ENCODE measurements at places on chromosomes 7 and 10. TPM values are rescaled to one million over a fixed set of nuclear protein-coding genes. Genes with fewer than 3 reads are reported as not detected.

The EN2 gene
- 0.22 TPM for total RNA-seq

- DNase-seq = no peak
Observed at GRCh38 chr7:12731775-12732174, 44.3 kb downstream of the ARL4A start.

- no peak for DNase-seq
Observed at GRCh38 chr10:44467090-44467489, 82.2 kb upstream of the CXCL12 start.

GRCh38 chr7:115293628-115294240 lies 371.8 kb downstream of the MDFIC start:
- DNase-seq = no peak

DNA sequence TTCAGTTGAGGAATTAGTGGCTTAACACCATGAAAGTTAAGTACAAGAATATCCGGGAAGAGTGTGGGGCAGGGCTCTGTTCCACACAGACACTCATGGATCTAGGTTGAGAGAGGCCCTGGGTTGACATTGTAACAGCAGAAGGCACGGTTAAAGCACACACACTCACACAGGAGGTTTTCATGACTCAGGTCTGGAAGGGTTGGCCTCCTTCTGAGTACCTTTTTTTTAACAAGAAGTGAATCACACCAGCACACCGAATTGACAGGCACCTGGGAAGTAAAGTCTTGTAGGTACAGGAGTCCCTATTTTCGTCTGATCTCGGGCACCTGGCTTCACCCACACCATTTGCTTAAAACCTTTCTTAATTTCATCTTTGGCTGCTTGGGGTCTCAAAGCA lies 509.4 kb upstream of the ADARB2 start:
- no peak for DNase-seq

DNA sequence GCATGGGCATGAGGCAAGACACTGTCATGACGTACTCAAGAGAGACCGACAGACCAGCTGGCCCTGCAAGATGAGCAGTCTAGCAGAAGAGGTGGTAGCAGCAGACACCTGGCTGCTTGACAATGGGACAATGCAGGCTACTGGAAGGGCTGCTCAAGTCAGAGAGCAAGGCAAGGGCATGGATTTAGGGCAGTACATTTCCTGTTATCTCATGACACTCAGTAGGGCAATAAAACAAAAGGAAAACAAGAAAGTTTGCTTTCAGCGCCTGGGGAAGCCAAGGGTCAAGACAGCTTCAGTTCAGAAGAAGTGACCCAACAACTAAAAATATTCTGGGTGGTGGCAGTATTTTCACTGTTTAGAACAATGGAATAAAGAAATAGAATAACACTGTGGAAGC lies 331.8 kb upstream of the PHYHIPL start:
- DNase-seq = no peak

DNA sequence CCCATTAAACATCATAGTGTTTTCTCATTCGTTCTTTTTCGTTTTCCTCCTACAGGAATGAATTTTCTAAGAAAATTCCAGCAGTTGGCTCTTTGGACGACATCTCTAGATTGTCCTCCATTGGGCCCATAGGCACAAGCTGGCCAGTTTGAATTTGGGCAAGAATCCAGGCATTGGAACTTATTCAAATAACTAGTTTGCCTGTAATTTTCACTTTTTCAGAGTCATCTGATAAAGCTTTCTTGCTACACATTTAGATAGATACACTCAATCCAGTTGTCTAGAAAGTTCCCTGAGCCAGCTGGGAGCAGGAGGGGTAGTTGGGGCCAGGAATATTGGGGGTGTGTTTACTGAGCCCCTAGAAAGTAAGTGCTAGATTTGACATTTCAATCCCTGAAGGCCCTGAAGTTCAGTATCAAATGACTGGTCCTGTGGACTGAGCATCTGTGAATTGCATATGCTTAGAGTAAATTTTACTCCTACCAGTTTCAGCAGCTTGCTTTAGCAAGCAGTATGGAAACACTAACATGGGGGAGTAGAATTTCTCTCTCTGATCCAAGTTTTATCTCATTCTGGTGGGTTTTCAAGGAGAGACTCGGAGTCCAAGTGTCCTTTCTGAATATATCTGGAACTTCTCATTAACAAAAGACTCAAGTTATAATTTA lies 5.2 kb downstream of the EGFR start:
- no peak for DNase-seq

DNA sequence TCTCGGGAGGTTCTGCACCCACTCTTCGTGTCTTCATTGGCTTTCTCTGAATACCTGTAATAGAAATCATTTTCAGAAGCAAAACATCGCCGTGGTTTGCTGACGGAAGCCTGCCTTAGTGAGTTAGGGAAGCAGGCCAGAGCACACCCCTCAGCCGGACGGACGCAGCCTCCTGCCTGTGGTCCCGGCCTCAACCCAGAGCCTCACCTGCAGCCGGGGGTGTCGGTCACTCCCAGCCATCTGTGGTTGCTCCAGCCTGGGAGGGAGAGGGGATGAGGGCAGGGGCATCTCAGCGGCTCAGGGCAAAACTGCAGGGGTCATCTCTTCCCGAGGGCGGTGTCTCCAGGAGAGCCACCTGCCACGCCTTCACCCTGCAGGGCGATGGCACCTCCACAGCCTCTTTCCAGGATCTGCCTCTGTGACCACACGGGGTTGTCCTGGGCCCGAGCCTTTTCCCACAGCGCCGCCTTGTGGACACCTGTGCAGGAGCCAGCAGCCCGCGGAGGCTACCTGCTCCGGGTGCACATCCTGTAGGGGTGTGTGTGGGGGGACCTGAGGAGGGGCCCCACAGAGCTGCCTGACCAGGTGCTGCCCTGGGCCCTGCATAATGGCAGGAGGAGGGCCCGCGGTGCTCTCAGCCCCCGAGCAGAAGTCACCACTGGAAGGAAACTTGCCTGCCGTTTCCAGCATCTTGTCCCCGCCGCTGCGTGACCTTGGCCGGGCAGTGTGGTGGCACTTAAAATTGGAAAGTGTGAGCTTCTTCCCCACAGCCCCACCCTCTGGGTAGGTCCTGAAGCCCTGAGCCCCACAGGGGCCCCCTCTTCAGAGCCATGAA lies 21.6 kb upstream of the AP5Z1 start:
- peak; percentile 94 for DNase-seq

- no peak for DNase-seq
Observed at GRCh38 chr10:77925410-77925794, 1.2 kb downstream of the DLG5 start.

DNA sequence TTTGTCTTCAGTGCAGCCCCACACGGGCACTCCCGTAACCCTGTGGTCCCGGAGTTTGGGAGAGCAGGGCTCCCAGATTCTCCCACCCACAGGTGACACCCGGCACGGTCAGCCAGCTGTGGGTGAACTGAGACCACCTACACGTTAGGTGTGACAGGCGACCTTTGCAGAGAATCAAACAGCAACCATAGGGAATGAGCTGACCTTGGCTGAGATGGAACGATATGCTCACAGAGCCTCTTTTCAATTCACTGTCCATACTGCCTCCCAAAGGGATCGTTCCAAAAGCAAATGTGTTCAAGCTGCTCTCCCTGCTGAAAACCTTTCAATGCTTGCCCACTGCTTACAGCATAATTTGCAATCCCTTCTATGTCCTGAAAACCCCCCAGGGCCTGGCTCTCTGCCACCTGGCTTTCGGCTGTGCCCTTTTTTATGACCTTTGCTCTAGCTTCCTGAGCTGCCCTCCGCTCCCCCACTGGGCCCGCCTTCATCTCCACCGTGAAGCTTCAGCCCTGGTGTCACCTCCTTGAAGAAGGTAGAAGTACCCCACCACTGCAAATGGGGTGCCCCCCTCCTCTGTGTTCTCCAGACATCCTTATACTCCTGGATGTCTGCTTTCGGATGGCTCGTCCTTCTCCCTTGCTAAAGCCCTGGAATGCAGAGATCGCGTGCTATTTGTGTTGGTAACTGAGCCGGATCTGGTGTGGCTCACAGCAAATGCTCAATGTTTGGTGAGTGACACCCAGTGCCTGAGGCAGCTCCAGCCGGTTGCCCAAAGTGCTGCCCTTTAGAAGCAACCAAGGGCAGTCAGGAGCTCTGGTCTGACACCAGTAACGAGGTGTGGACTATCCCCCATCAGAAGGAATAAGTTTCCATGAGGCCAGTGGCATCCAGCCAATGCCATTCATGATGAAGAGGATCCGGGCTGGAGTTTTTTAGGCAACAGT lies 90.4 kb downstream of the KIAA1549 start:
- DNase-seq = no peak

GRCh38 chr10:62813453-62813852 lies 2.7 kb downstream of the EGR2 start:
- no peak for DNase-seq

DNA sequence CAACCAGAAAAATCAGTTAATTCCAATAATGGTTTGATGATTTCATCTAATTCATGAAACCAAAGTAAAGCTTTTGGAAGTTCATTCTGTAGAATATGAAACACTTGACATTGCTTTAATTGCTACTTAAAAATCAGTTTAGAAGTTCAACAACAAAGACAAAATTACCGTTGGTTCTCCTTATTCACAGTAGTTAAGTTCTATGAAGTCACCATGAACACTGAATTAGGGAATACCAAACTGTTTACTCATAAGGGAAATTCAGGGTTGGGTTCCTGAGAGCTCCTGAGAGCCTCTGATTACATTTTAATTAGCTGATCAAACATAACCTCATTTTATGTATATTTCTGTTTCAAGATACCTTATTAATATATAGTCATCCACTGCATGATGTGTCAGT lies 46.2 kb downstream of the ZNF438 start:
- no peak for DNase-seq

GRCh38 chr7:38311329-38311937 lies 38.0 kb upstream of the TARP start:
- DNase-seq = no peak

DNA sequence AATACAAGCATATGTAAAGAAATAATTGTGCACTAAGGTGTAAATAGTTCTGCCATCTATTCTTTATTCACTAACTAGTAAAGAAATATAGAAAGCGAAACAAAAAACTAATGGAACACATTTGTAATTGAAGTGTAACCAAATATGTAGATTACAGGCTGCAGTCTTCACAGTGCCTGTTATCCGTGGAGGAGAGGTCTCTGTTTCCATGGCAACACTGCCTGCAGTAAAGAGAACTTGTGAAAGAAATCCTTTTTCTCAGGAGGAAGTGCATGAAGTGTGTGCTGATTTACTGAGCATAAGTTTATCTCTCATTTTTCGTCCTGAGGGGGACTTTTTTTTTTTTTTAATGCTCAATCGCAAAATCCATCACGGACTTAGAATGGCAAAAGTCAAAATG lies 102.5 kb downstream of the APBB1IP start:
- no peak for DNase-seq

DNA sequence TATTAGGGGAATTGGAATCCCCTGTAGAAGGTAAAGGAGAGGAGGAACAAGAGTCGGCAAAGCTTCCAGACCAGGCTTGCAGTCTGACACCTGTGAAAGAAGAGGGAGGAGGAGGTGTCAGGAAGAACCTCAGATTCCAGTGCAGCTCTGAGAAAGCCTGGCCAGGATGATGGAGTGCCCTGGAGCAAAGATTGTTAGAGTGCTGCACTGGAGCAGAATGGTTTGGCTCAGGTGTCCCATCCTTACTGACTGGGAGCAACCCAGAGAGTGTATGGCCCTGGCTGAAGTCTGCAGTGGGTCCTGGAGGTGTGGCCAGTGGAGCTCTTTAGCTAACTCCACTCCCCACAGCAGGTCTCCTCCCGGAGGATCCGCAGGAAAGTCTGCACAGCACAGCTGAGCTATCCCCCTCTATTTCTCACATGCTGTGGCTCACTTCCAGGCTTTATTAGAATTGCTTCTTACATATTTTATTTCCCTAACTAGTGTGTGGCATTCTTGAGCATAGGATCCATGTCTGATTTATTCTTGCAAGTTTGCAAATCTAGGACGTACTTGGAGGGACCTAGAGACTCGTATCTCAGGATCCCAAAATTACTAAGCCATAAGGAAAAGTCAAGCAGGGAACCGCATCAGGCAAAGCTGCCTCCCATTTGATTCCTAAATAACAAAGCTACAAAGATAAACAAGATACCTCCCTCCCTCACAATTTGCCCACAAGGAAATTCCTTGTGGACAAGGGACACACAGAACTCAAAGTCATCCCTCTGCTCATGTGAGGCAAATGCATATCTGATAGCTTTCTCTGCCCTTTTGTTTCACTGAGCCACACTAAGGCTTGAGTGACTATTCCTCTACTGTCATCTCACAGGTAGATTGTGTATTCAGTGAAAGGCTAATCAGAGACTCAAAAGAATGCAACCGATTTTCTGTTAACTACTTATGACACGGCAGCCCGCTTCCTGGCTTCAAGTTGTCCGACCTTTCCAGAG lies 58.8 kb downstream of the VIM start:
- DNase-seq = no peak

- no peak for DNase-seq
Observed at GRCh38 chr7:120959929-120960484, 9.4 kb downstream of the ING3 start.

The WEE2 gene
- total RNA-seq = not detected

DNA sequence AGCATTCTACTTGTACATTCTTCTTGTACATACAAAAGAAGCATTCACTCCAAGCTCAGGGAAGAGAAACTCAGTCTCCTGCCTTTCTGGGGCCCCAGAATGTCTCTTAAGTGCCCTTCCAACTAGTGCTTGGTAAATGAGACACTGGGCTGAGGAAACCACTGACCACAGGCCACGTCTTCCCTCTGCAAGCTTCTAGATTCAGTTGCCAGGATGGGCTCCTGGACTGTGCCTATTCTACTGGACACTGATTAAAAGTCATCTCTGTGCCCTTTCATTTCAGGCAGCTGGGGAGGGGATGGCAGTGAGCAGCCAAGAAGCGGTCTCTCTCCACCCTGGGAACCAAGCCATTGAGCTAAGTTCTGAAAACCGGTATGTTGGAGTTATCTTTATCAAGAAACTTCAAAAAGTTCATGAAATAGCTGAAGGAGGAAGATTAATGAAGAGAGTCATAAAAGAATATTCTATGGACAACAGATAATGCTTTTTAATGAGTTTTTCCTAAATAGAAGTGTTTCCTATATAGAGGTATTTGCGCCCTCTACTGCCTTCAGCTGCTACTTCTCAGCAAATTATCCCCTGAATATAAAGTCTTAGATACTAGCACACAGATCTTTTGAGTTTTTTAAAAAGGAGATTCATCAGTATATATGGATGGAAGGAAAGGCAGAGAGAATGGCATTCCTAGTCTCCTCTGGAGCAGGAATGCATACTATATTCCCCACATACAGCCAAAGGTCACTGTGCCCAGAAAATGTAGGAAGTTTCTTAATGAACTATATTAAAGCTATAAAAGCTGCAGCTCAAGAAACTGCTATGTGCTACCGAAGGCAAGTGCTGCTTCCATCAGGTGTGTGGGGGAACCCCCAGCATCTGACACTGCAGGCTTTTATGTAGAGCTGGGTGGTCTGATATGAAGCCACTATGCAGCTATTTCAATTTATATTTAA lies 8.4 kb upstream of the IFIT1B start:
- no peak for DNase-seq

GRCh38 chr7:134785842-134786241 lies 6.4 kb downstream of the CALD1 start:
- DNase-seq = no peak

GRCh38 chr7:33773053-33773452 lies 132.3 kb upstream of the BMPER start:
- no peak for DNase-seq

- DNase-seq = no peak
Observed at GRCh38 chr7:95253986-95254385, 70.3 kb downstream of the PON1 start.

The SPDYE8 gene
- total RNA-seq = not detected
